Activated CD8-positive, alpha-beta T cell treated with anti-CD3 and anti-CD28 coated beads for 36 hours (primary cell): ENCODE measurements at places on chromosomes 2 and 18. TPM values are rescaled to one million over a fixed set of nuclear protein-coding genes. Genes with fewer than 3 reads are reported as not detected.

GRCh38 chr18:13223311-13224143 is 5.0 kb downstream of the LDLRAD4 start:
- peak; percentile 12 for DNase-seq
- H3K27ac ChIP-seq: no peak overlapping the region
- peaks cover 6% of the 10 kb centered on the region for H3K27me3 ChIP-seq
- H3K4me1 ChIP-seq: peaks cover 34% of the 10 kb centered on the region
- peaks cover 7% of the 10 kb centered on the region for H3K36me3 ChIP-seq

The UGT1A3 gene
- not detected for total RNA-seq

The EPB41L3 gene
- total RNA-seq: 0.31 TPM

The PAX3 gene
- not detected for total RNA-seq

- no peaks in the 10 kb centered on the region for H3K27me3 ChIP-seq
- peak overlapping the region; percentile 81 for H3K27ac ChIP-seq
- no peak for DNase-seq
- H3K4me1 ChIP-seq: peaks cover 16% of the 10 kb centered on the region
Measured at GRCh38 chr2:113240150-113240914, 38.4 kb downstream of the PAX8 start.

DNA sequence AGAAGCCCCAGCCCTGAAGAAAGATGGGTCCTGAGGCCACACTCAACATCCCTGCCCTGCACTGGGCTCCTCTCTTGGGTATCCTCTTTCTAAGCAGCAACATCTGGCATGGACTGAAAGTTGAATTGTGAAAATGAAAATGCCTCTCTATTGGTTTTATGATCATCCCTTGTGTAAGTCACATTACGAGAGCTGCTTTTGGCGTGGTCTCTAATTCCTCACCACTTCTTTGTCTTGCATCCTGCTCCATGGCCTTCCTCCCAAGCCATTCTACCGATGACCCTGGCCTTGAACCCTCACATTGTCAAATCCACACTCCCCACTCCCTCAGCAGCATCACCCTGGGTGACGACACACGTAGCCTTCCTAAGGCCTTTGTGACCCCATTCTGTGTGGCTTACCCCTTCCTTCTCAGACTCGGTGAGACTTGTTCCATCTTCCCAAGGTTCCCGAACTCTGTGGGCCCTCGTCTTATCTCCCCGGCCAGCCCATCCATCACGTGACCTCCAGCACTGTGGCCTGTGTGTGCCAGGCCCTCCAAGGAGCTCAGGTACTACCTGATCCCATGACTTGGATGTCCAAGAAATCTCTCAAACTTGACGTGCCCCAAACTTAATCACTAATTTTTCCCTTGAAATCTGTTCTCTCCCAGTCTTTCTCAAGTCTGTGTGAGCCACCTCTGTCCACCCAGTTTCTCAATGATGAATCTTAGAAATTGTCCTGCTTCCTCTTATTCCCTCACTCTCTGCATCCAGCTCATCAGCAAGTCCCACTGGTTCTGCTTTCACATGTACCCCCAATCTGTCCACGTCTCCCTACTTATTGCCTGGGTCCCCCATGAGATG is 194.7 kb upstream of the HS6ST1 start:
- no peak for DNase-seq
- no peaks in the 10 kb centered on the region for H3K4me1 ChIP-seq
- no peak overlapping the region for H3K27ac ChIP-seq
- H3K36me3 ChIP-seq: no peaks in the 10 kb centered on the region
- no peaks in the 10 kb centered on the region for H3K27me3 ChIP-seq

GRCh38 chr2:88638743-88639142 is 11.5 kb upstream of the EIF2AK3 start:
- peaks cover 40% of the 10 kb centered on the region for H3K4me1 ChIP-seq
- peaks cover 3% of the 10 kb centered on the region for H3K27me3 ChIP-seq
- H3K36me3 ChIP-seq: no peaks in the 10 kb centered on the region
- H3K4me3 ChIP-seq: no peak overlapping the region
- peak; percentile 65 for DNase-seq

DNA sequence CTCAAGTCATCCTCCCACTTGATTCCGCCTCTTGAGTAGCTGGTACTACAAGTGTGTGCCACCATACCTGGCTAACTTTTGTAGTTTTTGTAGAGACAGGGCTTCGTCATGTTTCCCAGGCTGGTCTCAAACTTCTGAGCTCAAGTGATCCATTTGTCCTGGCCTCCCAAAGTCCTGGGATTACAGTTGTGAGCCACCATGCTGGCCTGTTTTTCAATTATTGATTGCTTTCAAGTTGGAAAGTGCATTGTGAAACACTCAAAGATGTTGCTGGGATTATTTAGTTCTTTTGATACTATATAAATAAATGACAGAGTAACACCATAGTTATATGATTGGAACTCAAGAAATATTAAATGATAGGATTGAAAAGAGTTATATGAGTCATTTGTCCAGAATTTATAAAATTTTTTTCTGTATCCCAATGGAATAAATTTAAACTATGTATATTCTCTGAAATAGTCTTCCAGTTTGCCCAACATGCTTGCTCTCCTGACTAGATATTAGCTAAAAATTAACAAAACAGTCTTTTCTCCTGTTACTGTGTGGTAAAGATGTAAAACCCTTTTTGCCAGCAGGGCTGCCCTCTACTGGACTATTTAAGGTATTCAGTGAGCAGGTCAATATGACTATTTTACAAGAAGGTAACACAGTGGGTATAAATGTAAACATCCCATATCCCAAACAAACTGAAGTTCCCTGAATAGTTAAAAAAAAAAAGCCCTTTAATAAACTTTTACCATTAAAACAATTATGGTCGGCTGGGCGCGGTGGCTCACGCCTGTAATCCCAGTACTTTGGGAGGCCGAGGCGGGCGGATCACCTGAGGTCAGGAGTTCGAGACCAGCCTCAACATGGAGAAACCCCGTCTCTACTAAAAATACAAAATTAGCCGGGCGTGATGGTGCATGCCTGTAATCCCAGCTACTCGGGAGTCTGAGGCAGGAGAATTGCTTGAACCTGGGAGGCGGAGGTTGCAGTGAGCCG is 42.7 kb downstream of the ACSL3 start:
- peaks cover 25% of the 10 kb centered on the region for H3K4me1 ChIP-seq
- H3K4me3 ChIP-seq: no peak overlapping the region
- peak; percentile 61 for DNase-seq
- H3K27me3 ChIP-seq: no peaks in the 10 kb centered on the region
- H3K36me3 ChIP-seq: peaks cover 8% of the 10 kb centered on the region

The RAD51AP2 gene
- total RNA-seq: not detected

- no peak overlapping the region for H3K4me3 ChIP-seq
- H3K27ac ChIP-seq: no peak overlapping the region
- H3K36me3 ChIP-seq: no peaks in the 10 kb centered on the region
- H3K27me3 ChIP-seq: no peaks in the 10 kb centered on the region
Measured at GRCh38 chr2:37489041-37489456, 144.6 kb downstream of the QPCT start.

DNA sequence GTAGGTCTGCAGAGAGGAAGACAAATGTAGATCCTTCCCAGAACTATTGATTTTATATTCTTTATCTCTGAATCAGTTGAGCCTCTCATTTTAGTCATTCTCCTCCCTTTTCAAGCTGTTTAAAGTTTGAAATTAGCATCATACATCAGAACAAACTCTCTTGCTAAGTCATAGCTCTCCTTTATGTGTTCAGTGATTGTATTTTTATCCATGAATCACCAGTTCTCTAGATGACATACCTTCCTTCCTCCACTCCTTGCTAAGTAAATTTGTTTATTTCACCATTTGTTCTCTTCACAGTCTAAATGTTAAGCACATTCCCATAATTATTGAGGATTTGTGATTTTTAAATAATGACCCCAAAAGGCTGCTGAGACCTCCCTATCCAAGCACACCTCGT is 63.5 kb upstream of the RAPGEF4 start:
- no peak overlapping the region for H3K4me3 ChIP-seq
- H3K4me1 ChIP-seq: peaks cover 2% of the 10 kb centered on the region
- H3K36me3 ChIP-seq: no peaks in the 10 kb centered on the region
- no peak for DNase-seq
- no peak overlapping the region for H3K27ac ChIP-seq

DNA sequence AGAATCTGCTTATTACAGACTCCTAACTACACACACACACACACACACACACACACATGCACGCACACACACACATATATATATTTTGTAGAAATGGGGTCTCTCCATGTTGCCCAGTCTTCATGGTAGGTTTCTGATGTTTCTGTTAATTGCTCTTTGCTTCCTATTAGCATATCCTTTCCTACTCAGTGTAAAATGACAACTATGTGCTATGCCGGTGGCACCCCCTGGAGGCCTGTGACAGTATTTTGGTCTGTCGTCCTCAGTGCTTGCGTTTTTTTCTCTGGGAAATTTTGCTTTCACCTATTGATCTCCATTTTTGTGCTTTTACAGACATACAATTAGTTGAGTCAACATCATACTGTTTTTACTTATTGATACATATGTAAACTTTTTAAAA is 322.1 kb downstream of the LRRTM1 start:
- H3K4me3 ChIP-seq: no peak overlapping the region
- peak; percentile 8 for DNase-seq
- no peaks in the 10 kb centered on the region for H3K36me3 ChIP-seq
- no peak overlapping the region for H3K27ac ChIP-seq

The LRRFIP1 gene
- 281 TPM for total RNA-seq

The TRABD2A gene
- total RNA-seq: 56.4 TPM

- no peaks in the 10 kb centered on the region for H3K4me1 ChIP-seq
- H3K4me3 ChIP-seq: no peak overlapping the region
- H3K36me3 ChIP-seq: peaks cover 54% of the 10 kb centered on the region
Measured at GRCh38 chr2:216425008-216425787, 12.9 kb downstream of the SMARCAL1 start.

- peaks cover 28% of the 10 kb centered on the region for H3K4me1 ChIP-seq
- no peaks in the 10 kb centered on the region for H3K27me3 ChIP-seq
- DNase-seq: no peak
- H3K36me3 ChIP-seq: peaks cover 21% of the 10 kb centered on the region
Measured at GRCh38 chr2:24592441-24593100, 101.5 kb downstream of the NCOA1 start.

GRCh38 chr2:232574674-232575403 is 24.4 kb downstream of the EIF4E2 start:
- no peaks in the 10 kb centered on the region for H3K27me3 ChIP-seq
- DNase-seq: no peak
- H3K36me3 ChIP-seq: peaks cover 17% of the 10 kb centered on the region
- no peak overlapping the region for H3K27ac ChIP-seq
- peaks cover 5% of the 10 kb centered on the region for H3K4me1 ChIP-seq
- no peak overlapping the region for H3K4me3 ChIP-seq

DNA sequence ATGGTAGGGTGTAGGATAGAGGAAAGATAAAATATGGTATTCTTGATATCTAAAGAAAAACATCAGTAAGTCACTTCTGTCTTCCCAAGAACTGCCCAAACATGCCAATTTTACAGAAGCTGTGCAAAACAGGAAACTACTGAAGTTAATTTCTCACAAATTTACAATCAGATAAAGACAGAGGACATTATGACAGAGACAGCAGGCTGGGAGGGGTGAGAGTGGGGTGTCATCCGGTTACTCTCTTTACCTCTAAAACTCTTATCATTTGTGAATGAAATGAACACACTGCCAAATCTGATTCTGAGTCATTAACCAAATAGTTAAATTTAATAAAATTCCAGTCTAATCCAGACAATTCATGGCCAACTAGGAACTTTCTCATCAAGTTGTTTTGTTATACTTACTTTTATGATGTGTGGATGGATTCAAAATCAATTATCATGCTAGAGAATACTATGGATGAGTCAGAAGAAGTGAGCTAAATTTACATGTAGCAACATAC is 323.2 kb upstream of the MEX3C start:
- H3K36me3 ChIP-seq: no peaks in the 10 kb centered on the region
- H3K4me3 ChIP-seq: no peak overlapping the region
- no peak overlapping the region for H3K27ac ChIP-seq
- no peaks in the 10 kb centered on the region for H3K27me3 ChIP-seq

The AKAIN1 gene
- total RNA-seq: not detected

GRCh38 chr2:113149553-113150257 is 22.3 kb downstream of the IL1RN start:
- no peak overlapping the region for H3K27ac ChIP-seq
- H3K4me1 ChIP-seq: no peaks in the 10 kb centered on the region
- no peaks in the 10 kb centered on the region for H3K36me3 ChIP-seq
- H3K27me3 ChIP-seq: no peaks in the 10 kb centered on the region
- no peak for DNase-seq

- DNase-seq: no peak
- H3K27ac ChIP-seq: no peak overlapping the region
- no peak overlapping the region for H3K4me3 ChIP-seq
- H3K27me3 ChIP-seq: peaks cover 22% of the 10 kb centered on the region
- H3K4me1 ChIP-seq: no peaks in the 10 kb centered on the region
Measured at GRCh38 chr18:457140-457519, 43.4 kb downstream of the COLEC12 start.

- no peak for DNase-seq
- H3K27ac ChIP-seq: no peak overlapping the region
- H3K4me1 ChIP-seq: no peaks in the 10 kb centered on the region
- no peaks in the 10 kb centered on the region for H3K27me3 ChIP-seq
Measured at GRCh38 chr2:241052677-241053360, 49.3 kb downstream of the MTERF4 start.

DNA sequence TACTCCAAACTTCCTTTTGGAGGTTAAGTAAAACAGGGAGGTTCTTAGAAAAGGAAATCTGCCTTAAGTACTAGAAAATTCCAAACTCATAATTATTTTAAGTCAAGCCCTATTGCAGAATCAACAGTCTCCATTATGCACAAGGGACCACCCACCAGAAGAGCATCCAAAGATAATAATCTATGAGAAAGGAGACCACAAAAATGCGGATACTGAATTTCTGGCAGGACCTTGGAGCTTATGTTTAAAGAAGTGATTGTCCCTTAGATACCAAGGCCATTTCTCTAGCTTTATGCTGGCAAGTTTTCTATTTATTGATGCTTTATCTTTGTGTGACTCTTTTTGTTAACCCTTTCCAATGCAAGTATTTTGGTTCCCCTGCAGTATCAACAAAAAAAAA is 404.0 kb upstream of the MMADHC start:
- no peak overlapping the region for H3K4me3 ChIP-seq
- H3K36me3 ChIP-seq: no peaks in the 10 kb centered on the region
- no peaks in the 10 kb centered on the region for H3K27me3 ChIP-seq
- no peak overlapping the region for H3K27ac ChIP-seq

The CCDC85A gene
- total RNA-seq: not detected

DNA sequence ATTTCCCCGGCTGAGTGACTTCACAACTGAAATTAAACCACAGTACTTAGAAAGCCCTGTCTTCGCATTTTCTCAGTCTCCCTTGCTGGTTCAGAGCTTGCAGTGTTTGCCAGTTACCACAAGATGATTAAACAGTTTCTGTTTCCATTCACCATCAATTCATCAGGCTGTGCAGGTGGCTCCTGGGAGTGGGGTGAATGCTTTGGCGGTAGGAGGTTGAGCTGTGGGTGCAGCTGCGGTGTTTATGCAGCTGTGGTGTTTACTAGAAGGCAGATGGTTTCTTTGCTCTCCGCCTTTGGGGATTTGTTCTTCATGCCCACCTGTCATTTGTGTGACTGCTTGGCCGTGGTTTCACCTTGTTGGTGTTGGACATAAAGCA is 16.1 kb downstream of the ACOXL start:
- H3K27ac ChIP-seq: peak overlapping the region; percentile 46
- peaks cover 21% of the 10 kb centered on the region for H3K4me1 ChIP-seq
- peaks cover 58% of the 10 kb centered on the region for H3K27me3 ChIP-seq
- DNase-seq: peak; percentile 88

The COL6A3 gene
- total RNA-seq: 4.0 TPM

The STAT4 gene
- total RNA-seq: 70.8 TPM
